A549 treated with ZK216348 at 1 μM for 4 hours (cell line): ENCODE measurements at places on chromosomes 6 and 20. TPM values are rescaled to one million over a fixed set of nuclear protein-coding genes. Genes with fewer than 3 reads are reported as not detected.

The ZNF217 gene
- 13.6 to 24.8 TPM (median 23.1 TPM) in 5 replicates for total RNA-seq

The FERMT1 gene
- total RNA-seq, result 14.4 to 16.7 TPM (median 15.2 TPM) in 5 replicates

The GSTA3 gene
- total RNA-seq, result not detected in 5 replicates

The KIFC1 gene
- total RNA-seq, result 33.8 to 49.0 TPM (median 44.2 TPM) in 5 replicates

The IL17A gene
- total RNA-seq, result not detected in 5 replicates

The SLC22A16 gene
- not detected in 5 replicates for total RNA-seq

The SLC22A7 gene
- total RNA-seq, result not detected in 5 replicates

The CGA gene
- 0.16 to 0.25 TPM in 2 of 5 replicates, not detected in the others for total RNA-seq

The SLPI gene
- total RNA-seq, result 8.3 to 13.8 TPM (median 9.4 TPM) in 5 replicates

The SNAP91 gene
- total RNA-seq, result 0.12 to 0.49 TPM (median 0.24 TPM) in 5 replicates

The OOEP gene
- total RNA-seq, result not detected in 5 replicates

The C20orf144 gene
- 0.08 to 0.19 TPM in 2 of 5 replicates, not detected in the others for total RNA-seq

The C20orf204 gene
- 0.13 to 0.54 TPM (median 0.42 TPM) in 5 replicates for total RNA-seq

The TRIM15 gene
- total RNA-seq, result 0.09 TPM in 1 of 5 replicates, not detected in the others

The GLP1R gene
- not detected in 5 replicates for total RNA-seq

The SLC22A1 gene
- 1.7 to 3.4 TPM (median 2.2 TPM) in 5 replicates for total RNA-seq

The SLC35D3 gene
- 0.10 to 0.11 TPM in 2 of 5 replicates, not detected in the others for total RNA-seq

The RBPJL gene
- total RNA-seq, result not detected in 5 replicates

The DOK5 gene
- not detected in 5 replicates for total RNA-seq

The MAVS gene
- total RNA-seq, result 17.0 to 27.0 TPM (median 23.7 TPM) in 5 replicates

The SAPCD1 gene
- 3.7 to 5.9 TPM (median 4.9 TPM) in 5 replicates for total RNA-seq

The MCHR2 gene
- not detected in 5 replicates for total RNA-seq

The CCDC170 gene
- 0.06 to 0.11 TPM in 2 of 5 replicates, not detected in the others for total RNA-seq

The ZBTB9 gene
- total RNA-seq, result 10.2 to 12.0 TPM (median 11.1 TPM) in 5 replicates

The MLN gene
- not detected in 5 replicates for total RNA-seq

The SCRT2 gene
- total RNA-seq, result not detected in 5 replicates

The HLA-DMB gene
- total RNA-seq, result 1.1 to 2.2 TPM (median 1.8 TPM) in 5 replicates

The ECT2L gene
- not detected in 5 replicates for total RNA-seq

The PMEPA1 gene
- total RNA-seq, result 159 to 471 TPM (median 396 TPM) in 5 replicates

The KCNK16 gene
- not detected in 5 replicates for total RNA-seq

The PRKN gene
- not detected in 5 replicates for total RNA-seq

The RAMACL gene
- 0.17 to 0.20 TPM in 2 of 5 replicates, not detected in the others for total RNA-seq

The DNAH8 gene
- not detected in 5 replicates for total RNA-seq

The CLPSL2 gene
- 0.51 to 1.0 TPM (median 0.78 TPM) in 3 of 5 replicates, not detected in the others for total RNA-seq

The SFTA2 gene
- not detected in 5 replicates for total RNA-seq

The MUCL3 gene
- 0.08 to 0.17 TPM (median 0.10 TPM) in 5 replicates for total RNA-seq

The UNC5CL gene
- total RNA-seq, result 0.25 to 0.57 TPM (median 0.48 TPM) in 5 replicates

The PTPRK gene
- 10.6 to 17.6 TPM (median 14.5 TPM) in 5 replicates for total RNA-seq

The OR2B6 gene
- total RNA-seq, result 0.15 to 0.62 TPM in 2 of 5 replicates, not detected in the others

The HRH3 gene
- total RNA-seq, result not detected in 5 replicates

The RAET1L gene
- 0.32 to 0.49 TPM (median 0.38 TPM) in 3 of 5 replicates, not detected in the others for total RNA-seq

The CPNE5 gene
- total RNA-seq, result 0.05 to 0.14 TPM (median 0.11 TPM) in 4 of 5 replicates, not detected in the other

The FRS3 gene
- 1.5 to 3.3 TPM (median 2.3 TPM) in 5 replicates for total RNA-seq

The BPHL gene
- total RNA-seq, result 17.1 to 23.9 TPM (median 21.7 TPM) in 5 replicates

The KHDC1 gene
- 2.4 to 4.2 TPM (median 3.5 TPM) in 5 replicates for total RNA-seq

The HLA-DRB1 gene
- total RNA-seq, result not detected in 5 replicates

The SLC22A3 gene
- total RNA-seq, result 33.9 to 44.9 TPM (median 40.5 TPM) in 5 replicates

The CCM2L gene
- 0.28 to 0.88 TPM (median 0.41 TPM) in 5 replicates for total RNA-seq

The PAK5 gene
- total RNA-seq, result not detected in 5 replicates

The BNIP5 gene
- total RNA-seq, result not detected in 5 replicates

The BPIFA1 gene
- total RNA-seq, result not detected in 5 replicates
